ENCODE measurements at places on chromosomes 3 and 15.

DNA sequence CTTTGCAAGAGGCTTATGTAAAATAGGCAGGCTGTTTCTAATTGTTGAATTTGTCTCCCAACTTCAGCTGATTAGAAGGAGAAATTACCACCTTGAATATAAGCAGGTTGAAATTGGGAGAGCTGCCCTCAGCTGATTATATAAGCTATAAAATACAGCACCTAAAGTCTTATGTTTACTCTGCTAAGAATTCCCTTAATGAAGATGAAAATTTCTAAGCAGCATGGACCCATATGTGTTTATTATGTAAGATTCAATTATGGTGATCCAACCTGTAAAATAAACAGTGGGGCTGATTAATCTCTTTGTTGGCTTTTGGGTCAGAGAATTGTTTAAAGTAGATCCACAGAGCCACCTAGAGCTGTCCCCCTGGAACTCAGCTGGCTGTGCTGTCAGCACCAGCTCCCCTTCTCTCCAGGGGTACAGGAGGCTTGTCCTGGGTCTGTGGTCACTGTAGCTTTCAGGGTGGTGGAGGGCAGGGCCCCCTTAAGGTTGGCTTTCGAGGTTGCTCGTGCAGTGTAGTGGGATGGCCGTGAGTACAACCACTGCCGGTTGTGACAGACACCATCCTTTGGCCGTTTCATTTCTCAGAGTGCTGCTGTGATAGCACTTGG lies 9.5 kb downstream of the SLCO3A1 start:
- DNase-seq = no peak

- no peak for DNase-seq
These were observed 430.4 kb upstream of the CCDC54 start for GRCh38 chr3:106946866-106947265.

- DNase-seq = no peak
These were observed 316.2 kb upstream of the UMPS start for GRCh38 chr3:124413989-124414598.

GRCh38 chr15:71698030-71698429 lies 112.3 kb upstream of the NR2E3 start:
- DNase-seq = no peak

GRCh38 chr15:92400573-92400972 lies 6.9 kb downstream of the ST8SIA2 start:
- DNase-seq = no peak

GRCh38 chr3:181735911-181736310 lies 24.2 kb downstream of the SOX2 start:
- DNase-seq = peak; percentile 59

- no peak for DNase-seq
These were observed 23.5 kb downstream of the PAK2 start for GRCh38 chr3:196763179-196763578.

GRCh38 chr3:16374047-16374934 lies 109.3 kb downstream of the OXNAD1 start:
- DNase-seq = no peak

DNA sequence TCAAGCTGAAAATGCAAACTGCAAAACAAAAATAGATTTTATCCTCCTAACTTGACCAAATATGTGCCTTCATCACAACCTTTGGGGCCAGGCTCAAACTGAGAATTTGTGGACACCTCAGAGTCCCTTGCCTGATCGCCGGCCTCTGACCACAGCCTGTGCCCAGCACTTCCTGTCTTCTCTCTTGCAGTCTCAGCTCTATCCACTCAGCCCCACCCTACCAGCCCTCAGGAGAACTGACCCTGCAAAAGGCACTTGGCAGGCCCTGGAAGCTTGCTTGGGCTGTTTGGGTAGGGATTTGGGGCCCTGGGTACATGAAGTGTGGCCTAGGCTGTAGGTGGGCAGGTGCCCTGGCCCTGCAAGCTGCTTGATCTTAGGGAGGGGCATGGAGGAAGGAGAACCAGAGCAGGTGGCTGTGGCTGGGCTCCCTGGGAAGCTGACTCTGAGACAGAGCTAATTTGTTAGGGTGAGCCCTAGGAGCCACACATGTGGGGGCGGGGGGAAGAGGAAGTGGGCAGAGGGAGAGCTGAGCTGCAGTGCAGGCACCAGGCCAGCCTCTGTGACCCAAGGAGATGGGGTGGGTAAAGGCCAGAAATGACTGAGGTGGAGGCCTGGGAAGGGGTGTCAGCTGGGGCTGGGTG lies 8.6 kb downstream of the CLEC3B start:
- DNase-seq = no peak

DNA sequence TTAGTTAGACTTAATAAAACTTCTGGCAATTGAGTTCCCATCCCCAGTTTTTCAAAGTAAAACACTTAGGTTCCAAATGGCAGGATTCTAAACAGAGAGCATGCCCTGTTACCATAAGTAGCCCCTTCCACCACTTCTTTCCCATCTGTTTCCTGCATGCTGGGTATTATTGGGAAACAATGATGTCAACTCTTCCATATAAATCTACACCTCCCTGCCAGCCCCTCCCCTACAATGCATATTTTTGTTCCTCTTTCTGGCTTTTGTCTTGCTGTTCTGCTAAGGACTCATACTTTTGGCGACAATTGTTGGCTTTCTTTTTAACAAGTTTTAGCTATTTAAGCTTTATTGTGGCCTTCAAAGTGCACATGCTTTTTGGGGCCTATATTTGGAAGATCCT lies 11.1 kb downstream of the ARHGAP31 start:
- no peak for DNase-seq

- DNase-seq = no peak
These were observed 19.2 kb downstream of the UBP1 start for GRCh38 chr3:33420966-33421365.

GRCh38 chr3:128987302-128988100 lies 6.4 kb downstream of the CFAP92 start:
- no peak for DNase-seq

GRCh38 chr15:91854639-91854990 lies 1.1 kb downstream of the SLCO3A1 start:
- no peak for DNase-seq

- no peak for DNase-seq
These were observed 14.9 kb downstream of the TBL1XR1 start for GRCh38 chr3:177182352-177182751.

DNA sequence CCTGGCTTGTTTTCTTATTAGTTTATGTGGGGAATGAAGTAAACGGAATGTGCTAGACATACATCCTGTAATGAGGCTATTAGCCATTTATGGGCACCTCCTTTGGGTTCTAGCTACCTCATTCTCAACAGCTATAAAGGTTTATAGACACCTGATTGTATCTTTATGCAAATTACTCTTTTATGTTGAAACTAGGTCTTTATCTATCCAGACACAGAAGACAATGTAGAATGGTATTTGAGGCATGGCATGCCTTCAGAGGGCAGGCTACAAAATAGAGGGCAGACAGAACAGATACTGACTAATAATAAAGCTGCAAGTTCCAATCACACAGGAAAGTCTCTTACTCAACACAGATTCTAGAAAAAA lies 27.1 kb downstream of the TBC1D2B start:
- no peak for DNase-seq

DNA sequence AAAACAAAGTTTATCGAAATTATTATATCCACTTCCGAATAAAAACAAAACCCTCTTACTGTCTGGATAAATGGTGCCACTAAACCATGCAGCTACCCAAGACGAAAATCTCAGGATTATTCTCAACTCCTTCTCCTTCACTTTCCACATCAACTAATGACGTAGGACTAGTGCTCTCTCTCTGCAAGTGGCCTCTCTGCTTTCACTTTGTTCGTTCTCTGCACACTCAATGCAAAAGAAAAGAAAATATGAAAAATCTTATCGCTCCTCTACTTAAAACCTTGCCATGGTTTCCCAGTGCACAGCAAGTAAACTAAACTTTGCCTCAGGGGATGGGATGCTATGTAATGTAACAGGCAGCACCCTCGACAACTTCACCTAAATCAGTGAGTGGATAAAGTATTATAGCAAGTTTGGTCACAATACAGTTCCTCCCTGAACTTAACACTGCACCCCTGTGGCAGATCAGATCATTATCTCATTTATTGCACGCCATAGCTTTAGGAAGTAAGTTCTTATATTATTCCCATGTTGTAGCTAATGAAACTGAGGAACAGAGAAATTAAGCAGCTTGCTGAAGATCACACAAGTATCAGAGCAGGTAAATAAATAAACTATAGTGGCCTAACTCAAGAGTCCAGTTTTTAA lies 262.7 kb upstream of the GADL1 start:
- DNase-seq = no peak

DNA sequence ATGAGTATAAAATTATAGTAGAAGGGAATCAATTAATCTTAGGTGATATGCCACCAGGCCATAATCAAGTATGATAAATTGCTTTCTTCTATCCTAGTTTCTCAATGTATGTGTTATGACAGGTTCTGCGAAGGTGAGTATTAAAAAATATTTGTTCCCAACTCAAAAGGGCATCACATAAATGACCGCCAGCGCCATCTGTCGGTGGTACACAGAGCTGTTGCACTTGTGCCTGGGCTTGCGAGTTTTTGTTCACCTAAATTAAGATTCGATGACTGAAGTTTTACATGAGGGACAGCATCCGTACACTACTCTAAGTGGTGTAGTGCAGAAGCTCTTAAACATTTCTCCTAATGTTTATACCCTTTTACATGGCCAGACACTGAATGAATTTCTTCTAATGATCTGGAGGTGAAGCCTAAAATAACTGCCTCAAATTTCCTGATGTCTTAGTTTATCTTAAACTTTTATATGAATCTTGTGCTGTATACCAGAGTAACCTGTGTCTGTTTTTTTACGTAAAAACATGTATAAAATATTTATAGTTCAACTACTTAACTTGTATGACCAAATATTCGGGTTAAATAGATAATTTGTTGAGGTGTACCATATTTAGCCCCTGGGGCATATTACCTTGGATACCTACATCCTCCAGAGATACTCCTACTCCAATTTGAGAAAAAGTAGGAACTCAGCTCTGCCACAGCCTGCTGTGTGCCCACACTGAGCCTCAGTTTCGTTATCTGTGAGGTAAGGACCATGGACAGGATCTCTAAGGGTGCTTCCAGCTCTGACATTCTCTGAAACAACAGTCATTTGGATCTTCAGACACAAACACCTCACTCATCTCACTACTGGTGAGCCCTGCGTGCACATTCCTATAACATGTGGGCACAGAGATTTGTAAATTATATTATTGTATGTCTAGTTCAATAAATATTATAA lies 365.6 kb downstream of the MAGI1 start:
- peak; percentile 44 for DNase-seq

DNA sequence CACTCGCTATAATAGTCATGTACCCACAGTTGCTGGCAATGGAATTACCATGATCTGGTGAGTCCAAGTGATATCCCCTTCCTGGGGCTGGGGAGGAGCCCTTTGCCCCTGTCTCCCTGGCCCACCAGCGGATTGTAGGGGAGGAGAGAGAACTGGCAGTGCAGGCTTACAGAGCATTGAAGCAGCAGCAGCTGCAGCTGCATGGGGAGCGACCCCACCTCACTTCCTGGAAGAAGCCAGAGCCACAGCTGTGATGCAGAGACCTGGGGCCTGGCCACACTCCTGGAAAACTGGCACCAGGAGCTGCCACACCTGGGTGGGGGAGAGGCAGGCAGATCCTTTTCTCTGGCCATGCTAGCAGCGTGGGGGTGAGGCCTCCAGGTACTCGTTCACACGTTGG lies 300.1 kb upstream of the PROK2 start:
- no peak for DNase-seq

DNA sequence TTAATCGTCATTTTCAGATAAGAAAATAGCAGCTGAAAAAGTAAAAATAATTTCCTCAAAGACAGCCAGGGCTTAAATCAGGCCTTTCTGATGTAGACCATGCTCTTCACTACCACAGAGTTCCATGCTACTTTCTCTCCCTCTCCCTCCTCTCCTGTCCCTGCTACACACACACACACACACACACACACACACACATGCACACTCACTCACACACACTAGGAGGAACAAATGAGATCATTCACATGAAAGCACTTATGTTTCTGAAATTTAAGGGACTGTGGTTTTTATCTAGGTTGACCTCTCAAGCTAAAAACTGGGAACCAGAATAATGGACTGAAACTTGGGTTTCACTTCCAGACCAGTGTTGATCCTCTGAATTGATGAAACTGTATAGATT lies 4.1 kb upstream of the PSMA4 start:
- DNase-seq = no peak

GRCh38 chr3:84885199-84885882 lies 73.4 kb upstream of the CADM2 start:
- no peak for DNase-seq

DNA sequence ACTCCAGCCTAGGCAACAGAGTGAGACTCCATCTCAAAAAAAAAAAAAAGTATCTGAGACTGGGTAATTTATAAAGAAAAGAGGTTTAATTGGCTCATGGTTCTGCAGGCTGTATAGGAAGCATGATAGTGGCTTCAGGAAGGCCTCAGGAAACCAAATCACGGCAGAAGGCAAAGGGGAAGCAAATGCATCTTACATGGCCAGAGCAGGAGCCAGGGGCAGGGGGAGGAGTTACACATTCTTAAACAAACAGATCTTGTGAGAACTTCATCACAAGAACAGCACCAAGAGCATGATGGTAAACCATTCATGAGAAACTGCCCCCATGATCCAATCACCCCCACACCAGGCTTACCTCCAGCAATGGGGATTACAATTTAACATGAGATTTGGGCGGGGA lies 37.2 kb downstream of the ACAP2 start:
- DNase-seq = no peak

DNA sequence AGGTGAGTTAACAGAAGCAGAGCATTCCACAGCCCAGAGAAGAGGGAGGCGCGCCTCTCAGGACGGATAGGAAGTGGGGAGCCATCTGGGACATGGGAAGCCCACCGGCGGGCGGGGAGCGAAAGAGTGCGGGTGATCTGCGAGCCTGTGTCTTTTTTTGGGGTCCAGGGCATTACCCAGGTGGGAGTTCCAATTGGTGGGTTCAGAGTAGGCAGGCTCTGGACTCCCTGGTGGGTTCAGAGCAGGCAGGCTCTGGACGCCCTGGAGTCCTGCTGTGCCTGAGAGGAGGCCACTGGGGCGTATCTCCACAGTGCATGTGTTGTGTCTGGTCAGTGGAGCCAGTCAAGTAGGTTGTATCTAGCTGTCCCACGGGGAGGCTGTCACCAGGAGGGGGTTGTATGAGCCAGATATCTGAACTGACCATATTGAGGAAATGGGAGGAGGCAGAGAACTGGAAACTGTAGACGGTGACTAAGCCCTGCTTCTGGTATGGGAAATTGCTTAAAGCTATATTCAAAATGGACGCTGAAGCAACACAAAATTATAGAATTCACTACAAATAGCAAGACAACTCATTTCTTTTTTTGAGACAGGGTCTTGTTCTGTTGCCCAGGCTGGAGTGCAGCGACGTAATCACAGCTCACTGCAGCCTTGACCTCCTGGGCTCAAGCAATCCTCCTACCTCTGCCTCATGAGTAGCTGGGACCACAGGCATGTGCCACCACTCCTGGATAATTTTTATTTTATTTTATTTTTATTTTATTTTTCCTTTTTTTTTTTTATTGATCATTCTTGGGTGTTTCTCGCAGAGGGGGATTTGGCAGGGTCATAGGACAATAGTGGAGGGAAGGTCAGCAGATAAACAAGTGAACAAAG lies 34.5 kb upstream of the CHST2 start:
- no peak for DNase-seq

- DNase-seq = no peak
These were observed 84.4 kb upstream of the RGMA start for GRCh38 chr15:93173369-93173768.

All from retina (tissue), 1 donor.